SK-N-MC (cell line): ENCODE measurements at places on chromosomes 6 and 20.

DNA sequence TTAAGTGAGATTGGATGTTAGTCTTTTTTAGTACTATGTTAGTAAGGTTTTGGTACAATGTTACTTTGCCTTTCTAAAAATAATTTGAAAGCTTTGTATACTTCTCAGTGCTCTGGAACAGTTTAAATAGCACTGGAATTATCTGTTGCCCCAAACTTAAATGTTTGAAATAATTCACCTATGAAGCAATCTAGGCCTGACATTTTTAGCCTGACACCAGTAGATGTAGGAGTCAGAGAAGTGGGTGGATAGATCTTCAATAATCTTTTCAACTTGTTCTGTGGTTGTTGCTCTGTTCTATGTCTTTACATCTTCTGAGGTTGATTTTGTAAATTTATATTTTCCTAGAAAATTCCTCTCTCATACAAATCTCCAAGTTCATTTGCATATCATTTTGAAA is 103.1 kb upstream of the ADGRF1 start:
- no peak for DNase-seq

- DNase-seq: no peak
Measured at GRCh38 chr20:33373735-33374605, 27.3 kb downstream of the CDK5RAP1 start.

DNA sequence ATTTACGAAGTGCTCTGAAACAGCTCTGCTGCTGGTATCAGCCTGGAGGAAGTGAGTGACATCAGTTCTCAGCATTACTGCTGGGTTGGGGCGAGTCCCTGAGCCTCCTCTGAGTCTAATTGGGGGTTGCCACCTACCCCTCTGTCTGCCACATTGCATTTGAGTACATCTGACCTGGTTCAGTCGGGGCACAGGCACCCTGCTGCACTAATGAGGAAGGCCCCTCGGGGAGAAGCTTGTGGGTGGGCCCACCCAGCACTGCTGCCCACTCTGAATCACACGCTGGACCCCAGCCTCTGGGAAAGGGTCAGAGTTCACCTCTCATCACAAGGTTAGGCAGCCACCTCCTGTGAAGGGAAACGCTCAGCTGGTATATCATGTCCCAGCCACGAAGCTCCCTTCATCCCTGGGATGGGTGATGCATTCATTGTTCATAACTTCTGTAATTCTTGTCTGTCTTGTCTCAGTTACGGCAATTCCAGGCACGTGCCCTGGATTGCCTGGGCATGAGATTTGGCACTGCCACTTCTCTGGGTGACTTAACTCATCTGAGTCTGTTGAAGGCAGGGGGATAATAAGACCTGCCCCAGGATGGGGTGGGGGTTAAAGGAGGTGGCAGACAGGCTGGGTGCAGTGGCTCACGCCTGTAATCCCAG is 13.3 kb downstream of the DNMT3B start:
- DNase-seq: no peak

GRCh38 chr6:130514712-130515111 is 148.9 kb downstream of the TMEM200A start:
- no peak for DNase-seq

DNA sequence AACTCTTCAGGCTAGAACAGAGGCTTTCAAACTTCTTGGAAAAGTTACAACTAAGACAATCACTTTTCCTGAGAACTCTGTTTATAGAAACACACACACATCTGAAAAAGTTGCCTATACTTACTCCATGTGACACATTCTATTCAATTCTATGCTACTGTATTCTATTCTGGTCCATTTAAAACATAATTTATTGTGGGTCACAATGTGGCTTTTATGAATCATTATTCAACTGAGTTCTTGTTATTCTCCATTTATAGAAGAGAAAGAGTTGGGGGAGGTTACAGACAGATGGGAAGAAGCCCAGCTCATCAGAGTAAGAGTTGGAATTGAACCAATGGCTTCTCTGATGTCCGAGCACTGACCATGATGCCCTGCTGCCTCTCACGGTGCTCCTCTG is 21.6 kb upstream of the BCAS1 start:
- DNase-seq: no peak

DNA sequence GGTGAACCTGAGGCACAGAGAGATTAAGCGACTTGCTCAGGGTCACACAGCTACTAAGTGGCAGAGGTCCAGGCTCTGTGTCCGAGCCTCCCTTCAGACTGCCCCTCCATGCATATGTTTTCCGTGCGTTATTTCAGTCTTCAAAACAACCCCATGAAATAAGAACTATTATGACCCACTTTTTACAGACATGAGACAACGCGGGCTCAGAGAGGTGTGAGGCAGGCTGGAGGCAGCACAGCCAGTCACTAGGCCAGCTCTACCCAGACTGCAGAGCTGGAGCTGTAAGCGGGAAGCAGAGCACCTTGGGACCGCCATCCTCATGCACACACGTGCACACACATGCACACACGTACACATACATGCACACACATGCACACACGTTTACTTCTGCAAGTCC is 62.3 kb downstream of the PSMG4 start:
- no peak for DNase-seq

DNA sequence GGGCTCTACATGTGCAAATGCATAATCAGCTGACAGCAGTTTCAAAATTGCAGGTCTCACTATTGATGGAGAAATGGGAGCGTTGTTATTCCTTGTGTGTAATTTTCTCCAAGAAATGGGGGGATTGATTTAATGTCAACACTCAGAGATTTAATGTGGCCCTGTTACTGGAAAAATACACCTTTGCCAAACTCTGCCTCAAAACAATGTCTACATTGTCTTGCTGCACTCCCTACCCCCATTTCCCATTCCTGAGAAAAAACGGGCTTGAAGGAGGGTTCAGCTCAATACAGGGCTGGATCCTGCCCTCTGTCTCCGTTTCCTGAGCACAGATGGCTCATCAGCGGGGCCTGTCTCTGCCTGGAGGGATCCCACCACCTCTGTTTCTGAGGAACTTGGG is 18.4 kb downstream of the EDN3 start:
- DNase-seq: no peak

GRCh38 chr6:16355699-16356446 is 117.5 kb downstream of the GMPR start:
- no peak for DNase-seq

DNA sequence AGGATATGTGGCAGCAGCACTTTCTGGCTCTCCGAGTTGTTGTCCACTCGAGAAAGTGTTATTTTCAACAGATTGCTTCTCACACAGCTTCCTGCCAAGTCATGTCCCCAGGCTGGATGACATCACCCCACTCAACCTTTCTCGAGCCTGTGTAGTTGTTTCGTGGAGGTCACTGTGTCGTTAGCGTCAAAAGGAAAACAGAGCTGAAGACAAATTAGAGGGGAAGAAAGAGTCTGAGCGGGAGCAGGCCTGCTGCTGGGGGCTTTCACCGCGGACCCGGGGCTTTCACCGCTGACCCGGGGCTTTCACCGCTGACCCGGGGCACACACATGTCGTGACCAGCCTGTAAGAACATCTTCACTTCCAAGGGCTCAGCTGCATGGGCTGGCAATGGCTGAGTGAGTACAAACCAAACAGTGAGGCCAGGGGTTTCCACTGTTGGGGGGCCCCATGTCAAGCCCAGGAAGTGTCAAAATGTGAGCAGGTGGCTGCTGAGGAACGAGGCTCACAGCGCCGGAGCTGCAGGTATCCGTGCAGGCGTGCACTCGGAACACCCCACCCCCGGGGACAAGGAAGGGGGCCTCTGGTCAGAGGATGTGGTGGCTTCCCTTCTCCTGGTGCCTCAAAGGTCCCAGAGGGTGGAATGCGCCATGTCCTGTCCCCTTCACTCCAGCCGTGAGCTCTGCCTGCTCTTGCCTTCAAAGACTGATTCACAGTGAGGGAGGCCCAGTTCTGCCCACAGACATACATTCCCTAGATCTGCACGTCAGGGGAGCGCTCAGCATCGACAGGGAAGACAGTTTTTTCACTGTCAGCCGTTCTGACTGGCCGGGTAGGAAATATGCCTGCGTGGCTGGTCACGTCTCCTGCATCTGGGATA is 365.9 kb downstream of the TAF4 start:
- no peak for DNase-seq

DNA sequence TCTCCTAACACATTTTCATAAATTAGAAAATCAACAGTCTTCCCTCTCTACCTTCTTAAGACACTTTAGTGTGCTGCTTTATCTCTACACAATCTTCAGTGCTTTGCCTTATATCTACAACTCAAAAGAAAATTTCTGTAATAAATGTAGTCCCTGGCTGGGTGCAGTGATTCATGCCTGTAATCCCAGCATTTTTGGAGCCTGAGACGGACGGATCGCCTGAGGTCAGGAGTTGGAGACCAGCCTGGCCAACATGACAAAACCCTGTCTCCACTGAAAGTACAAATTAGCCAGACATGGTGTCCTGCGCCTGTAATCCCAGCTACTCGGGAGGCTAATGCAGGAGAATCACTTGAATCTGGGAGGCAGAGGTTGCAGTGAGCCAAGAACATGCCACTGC is 9.7 kb upstream of the EDN1 start:
- no peak for DNase-seq

GRCh38 chr20:48102076-48102787 is 317.0 kb upstream of the SULF2 start:
- DNase-seq: no peak

GRCh38 chr6:111076024-111076695 is 11.1 kb upstream of the SLC16A10 start:
- no peak for DNase-seq

DNA sequence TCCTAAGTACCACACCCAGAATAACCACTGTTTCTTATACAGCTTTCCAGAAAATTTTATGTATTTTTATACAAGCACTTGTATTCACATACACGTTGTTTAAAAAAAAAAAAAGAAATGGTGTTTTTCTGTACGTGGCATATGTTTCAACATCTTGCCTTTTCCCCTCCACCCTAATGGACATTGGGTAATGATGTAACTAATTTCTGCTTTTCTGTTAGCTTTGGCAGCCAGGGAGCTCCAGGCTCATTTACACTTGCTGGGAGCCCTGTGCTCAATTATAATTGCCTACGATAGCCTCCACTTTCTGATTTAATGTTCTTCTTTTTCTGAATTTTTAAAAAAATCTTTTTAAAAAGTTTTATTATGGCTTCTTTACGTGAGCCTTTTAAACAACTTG is 352.4 kb downstream of the UTRN start:
- DNase-seq: no peak

DNA sequence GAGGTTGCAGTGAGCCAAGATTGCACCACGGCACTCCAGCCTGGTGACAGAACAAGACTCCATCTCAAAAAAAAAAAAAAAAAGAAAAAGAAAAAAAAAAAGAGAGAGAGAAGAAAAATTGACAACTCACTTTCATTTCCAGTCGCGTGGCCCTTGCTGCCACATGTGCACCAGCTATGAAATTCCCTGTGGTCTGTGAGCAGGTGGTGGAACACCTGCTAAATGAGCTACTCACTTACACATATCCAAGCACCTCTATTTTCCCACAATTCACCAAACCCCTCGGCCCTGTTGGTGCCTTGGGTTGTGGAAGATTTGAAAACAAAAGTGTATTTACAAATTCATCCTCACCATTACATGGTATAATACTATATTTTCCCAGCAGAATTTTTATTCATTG is 105.2 kb upstream of the ASF1A start:
- DNase-seq: no peak

- DNase-seq: no peak
Measured at GRCh38 chr6:139029470-139030227, 1.1 kb downstream of the ABRACL start.

GRCh38 chr6:134094441-134094840 is 42.0 kb upstream of the SLC2A12 start:
- no peak for DNase-seq
